ENCODE measurements at places on chromosomes 2 and 18.

- DNase-seq, result no peak
These were observed 87.6 kb downstream of the MRPS9 start for GRCh38 chr2:105125428-105125827.

DNA sequence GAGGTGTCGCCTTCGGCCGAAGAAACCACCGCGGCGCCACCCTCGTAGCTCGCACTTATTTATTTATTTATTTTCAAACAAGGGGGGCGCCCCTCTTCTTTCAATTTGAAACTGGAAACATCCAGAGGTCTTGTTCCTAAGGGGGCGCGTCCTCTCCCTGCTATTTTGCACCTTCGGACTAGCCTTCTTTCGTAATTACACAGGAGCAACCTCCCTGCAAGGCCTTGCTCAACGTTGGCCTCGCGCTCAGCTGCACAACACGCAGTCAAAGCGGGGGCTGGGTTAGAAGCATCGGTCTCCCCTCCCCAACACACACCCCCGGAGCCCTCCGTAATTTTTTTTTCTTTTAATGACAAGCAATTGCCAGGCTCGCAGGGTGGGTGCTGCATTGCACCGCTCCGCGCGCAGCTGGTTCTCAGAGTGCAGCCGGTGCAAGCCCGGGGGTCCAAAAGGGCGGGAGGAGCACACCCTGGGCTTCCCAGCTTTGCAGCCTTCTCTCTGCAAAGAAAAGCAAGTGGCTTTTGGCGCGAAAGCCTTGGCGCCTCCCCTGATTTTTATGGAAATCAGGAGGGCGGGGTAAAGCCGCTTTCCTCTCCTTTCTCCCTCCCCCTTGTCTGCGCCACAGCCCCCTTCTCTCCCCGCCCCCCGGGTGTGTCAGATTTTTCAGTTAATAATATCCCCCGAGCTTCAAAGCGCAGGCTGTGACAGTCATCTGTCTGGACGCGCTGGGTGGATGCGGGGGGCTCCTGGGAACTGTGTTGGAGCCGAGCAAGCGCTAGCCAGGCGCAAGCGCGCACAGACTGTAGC is at the start of gene MYCN:
TSS of gene MYCN (plus strand) at position 697 of the 807 bp plus-strand sequence. CDS start 1,515 bp downstream, outside the sequence.
- peak; percentile 47 for DNase-seq

- no peak for DNase-seq
These were observed 216.9 kb downstream of the SH3RF3 start for GRCh38 chr2:109345653-109346480.

GRCh38 chr2:56456791-56457190 is 273.0 kb downstream of the CCDC85A start:
- DNase-seq, result no peak

DNA sequence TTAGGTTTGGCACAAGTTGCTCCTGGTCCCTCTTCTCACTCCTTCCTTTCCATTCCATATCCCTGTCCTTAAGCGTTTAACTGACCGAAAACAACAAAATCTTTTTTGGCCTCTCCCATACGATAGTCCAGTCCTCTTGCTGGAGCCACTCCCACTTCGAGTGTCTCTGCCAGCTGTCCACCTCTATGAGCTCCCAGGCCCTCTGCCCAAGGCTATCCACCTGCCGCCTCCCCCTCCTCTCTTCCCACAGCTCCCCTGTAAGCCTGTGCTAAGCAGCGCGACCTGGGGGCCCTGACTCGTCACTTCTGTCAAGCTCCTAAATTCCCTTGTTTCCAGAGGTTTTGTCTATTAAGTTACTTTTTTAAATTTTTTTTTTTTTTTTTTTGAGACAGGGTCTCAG is 47.0 kb upstream of the FOSL2 start:
- no peak for DNase-seq

DNA sequence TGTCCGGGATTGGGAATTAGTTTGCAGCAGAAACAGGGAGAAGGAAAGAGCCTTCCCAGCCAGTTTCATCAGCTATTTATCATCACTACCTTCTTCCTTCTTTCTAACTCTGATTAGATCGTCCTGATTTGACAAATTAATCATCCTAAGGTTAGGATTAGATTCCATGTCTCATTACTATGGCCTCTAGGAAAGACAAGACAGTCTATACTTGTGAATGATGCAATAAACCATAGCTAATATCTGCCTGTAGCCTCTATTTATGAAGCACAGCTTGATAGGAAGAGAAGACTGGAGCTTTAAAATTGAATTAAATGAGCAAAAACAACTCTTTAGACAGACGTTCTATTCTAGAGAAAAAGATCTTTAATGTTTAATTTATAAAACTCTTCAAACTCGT is 25.2 kb upstream of the FRZB start:
- peak; percentile 9 for DNase-seq

- no peak for DNase-seq
These were observed 82.3 kb upstream of the NYAP2 start for GRCh38 chr2:225317186-225317585.

DNA sequence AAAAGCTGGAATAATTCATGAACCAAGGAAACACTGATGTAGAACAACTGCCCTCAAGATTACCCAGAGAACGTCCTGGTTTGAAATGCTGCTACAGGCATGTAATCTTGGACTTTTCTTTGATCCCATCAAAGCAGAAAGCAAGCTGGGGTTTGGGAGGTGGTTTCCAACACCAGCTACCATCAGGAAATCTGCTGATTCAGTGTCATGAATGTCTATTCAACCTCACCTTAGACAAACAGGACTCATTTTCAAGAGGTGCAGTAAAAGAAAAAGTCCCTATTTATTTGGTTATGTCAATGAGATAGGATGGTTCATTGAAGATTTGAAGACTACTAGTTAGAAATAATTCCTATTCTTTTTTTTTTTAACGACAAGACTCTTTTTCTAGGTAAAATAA is 72.7 kb downstream of the NEB start:
- no peak for DNase-seq

- no peak for DNase-seq
These were observed 65.3 kb upstream of the EPB41L5 start for GRCh38 chr2:119947535-119947934.

DNA sequence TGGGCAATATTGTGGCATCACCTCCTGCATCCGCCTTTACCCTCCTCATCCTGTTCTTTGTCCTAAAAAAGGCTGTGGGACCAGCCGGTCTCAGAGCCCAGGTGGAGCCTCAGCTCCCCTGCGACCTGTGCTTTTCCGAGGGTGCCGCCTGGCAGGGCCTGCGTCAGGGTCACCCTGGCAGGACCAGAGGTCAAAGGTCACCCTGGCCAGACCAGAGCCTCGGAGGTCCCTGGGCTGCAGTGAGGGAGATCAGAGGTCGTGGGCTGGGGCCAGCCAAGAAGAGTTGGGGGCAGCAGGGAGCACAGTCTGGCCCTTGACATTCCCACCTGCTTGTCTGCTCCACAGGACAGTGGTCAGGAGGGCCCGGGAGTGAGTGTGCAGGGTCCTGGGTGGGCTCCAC is 31.5 kb downstream of the RBFA start:
- DNase-seq, result no peak

- DNase-seq, result no peak
These were observed 38.7 kb upstream of the UXS1 start for GRCh38 chr2:106232638-106233349.

DNA sequence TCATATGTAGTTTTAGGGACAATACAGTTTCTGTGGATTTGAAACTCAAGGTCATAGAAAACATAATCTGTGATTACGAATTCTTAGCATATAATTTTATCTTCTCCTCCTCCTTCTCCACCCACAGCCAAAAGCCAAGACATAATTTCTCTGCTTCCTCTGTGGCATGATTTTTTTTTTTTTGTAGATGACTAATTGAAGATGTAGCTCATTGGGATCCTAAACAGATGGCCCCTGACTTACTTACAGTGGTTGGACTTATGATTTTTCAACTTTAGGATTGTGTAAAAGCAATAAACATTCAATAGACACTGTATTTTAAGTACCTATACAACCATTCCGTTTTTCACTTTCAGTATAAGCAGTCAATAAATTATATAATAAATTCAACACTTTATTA is 42.3 kb downstream of the FSIP2 start:
- DNase-seq, result no peak

DNA sequence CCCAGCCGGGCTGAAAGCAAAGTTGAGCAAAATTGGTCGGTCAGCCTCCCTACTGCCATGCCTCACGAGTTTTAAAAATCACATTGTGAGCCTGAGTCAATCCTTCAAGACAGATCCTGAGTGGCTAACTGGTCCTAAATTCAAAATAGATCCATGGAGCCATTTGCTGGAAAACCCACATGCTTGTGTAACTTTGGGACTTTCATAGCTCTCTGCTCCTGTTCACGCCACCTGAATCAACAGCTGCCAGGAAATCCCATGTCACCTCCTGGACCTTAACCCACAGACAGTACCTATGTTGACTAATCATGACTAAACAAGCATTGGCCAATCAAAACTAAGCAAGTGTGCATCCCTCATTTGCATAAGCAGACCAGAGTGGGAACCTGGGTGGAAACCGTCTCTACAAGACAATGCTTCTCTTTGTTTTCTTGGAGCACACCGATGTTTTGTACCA is 42.8 kb upstream of the LDLRAD4 start:
- DNase-seq, result no peak

DNA sequence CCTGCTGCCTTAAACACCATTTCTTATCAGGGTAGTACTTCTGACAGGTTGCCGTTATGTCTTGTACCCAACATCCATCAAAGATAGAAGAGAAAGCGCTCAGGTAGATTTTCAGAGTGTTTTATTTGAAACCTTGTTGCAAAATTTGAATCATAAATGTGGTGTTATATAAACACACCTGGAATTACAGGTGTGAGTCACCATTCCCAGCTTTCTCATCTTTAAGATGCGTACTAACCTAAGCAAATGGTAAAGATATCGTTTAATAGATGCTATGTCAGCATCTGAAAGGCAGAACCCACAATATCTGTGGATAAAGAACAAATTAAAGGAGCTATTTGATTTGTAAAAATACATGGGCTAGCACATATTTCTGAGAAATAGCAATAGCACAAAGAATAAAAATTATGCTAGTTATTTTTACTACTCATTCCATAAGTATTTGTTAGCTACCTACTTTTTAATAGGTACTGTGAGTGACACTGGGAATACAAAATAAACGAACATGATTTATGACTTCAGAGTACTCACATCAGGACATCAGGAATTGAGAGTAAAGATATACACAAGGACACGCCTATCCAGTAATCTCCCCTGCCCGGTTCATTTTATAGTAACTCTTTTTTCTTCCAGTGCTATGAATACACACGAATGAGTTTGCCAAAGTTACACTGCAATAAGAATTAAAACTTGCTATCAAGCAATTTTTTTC is 193.8 kb downstream of the RBM43 start:
- no peak for DNase-seq

DNA sequence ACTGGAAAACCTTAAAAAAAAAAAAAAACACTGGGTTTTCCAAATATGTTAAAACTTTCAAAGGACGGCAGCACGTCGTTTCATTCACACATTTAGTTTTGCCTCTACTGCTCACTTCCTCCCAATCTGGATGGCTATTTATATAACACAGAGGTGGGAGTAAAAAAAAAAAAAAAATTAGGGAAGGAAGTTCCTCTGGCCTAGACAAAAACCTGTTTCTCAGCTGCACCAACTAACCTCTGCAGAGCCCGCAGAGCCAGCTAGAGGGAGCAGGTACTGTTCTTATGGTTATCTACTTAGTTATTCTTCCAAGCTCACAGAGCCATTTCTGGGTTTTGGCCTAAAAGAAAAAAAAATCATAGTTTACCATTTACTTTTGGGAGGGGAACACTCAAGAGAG is 28.1 kb downstream of the SLC1A4 start:
- no peak for DNase-seq

- peak; percentile 29 for DNase-seq
These were observed 18.6 kb downstream of the DDX18 start for GRCh38 chr2:117832905-117833613.

- no peak for DNase-seq
These were observed 58.1 kb downstream of the ROCK2 start for GRCh38 chr2:11286323-11286722.

GRCh38 chr2:42124011-42124785 is 45.0 kb upstream of the EML4 start:
- DNase-seq, result no peak

DNA sequence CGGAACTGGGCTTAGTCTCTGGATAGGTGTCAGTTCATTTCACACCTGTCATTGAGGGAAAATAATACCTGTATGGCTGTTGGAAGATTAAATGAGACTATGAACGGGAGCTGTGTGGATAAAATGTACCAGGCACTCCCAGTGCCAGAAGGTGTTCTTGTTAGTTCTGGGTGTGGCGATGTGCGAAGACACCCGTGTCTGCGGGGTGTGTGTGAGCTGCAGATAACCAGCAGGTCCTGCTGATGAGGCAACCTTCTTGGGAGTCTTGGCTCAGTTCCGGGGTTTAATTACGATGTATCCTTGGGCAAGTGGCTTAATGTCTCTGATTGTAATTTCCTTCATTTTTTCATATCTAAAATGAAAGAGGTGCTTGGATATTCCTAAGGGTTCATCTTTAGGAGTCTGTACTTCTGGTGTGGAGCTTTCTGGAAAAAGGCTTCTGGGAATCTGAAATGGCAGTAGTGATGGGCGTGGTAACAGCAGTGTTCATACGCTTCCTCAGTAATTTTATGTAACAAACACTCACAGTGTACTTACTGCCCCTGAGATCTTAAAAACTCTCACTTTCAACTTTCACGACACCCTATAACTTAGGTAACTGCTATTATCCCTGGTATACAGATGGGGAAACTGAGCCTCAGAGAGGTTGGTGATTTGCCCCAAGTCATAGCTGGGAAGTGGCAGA is 35.0 kb downstream of the NEDD4L start:
- DNase-seq, result no peak

DNA sequence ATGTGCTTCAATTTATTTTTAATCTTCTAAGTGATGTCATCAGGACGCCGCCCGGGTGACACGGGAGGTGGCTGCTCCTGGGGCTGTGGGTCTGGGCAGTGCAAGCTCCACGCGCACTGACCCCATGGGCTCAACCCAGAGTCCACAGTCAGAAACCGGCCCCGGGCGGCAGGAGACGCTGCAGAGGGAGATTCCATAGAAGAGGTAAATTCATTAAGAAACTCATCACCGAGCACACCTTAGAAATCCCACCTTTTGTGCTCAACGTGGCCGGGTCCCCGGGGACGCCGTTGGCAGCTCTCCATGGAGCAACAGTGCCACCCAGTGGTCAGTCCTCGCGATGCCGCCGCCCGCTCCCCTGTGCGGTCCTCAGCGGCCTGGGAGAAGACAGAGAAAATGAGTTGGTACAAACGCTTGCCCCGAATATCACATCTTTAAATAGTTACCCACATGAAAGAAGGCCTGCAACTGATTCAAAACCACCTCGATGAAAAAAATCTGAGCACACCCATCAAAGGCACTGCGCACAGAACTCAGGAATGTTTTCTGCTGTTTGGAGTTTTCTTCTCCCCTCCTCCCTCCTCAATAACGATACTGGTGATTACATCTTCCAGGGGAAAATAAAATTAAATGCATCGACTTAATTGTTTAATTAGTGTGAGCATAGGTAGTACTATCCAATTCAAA is 92.6 kb downstream of the CMPK2 start:
- DNase-seq, result peak; percentile 34

DNA sequence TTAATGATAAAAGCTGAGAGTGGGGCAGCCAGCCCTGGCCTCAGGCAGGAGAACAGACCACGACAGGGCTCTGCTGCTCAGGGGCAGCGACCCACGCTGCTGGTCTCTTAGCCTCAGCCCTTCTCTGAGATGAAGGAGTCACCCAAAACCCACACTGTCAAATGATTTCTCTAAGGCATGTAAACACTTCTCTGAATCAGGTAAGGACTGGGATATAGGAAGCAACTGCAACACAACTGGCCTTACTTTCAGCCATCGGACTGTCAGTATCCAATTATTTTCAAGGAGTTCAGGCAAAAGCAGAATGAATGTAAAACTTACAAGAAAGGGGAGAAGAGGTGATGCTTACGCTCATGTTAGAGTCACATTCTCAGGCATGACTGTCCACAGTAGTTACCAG is 21.8 kb downstream of the ERFE start:
- no peak for DNase-seq
